Dermis lymphatic vessel endothelial cell (primary cell): ENCODE measurements at places on chromosomes 6 and 20. TPM values are rescaled to one million over a fixed set of nuclear protein-coding genes. Genes with fewer than 3 reads are reported as not detected.

Gene PDE7B
- 4.5 and 18.2 TPM in 2 replicates for total RNA-seq

Gene TINAG
- total RNA-seq: not detected in 2 replicates

Gene CNR1
- under 0.01 TPM in 1 of 2 replicates, not detected in the other for total RNA-seq

Gene CDK5RAP1
- 15.4 and 16.6 TPM in 2 replicates for total RNA-seq

Gene TPBG
- 2.0 and 5.3 TPM in 2 replicates for total RNA-seq

Gene KIF13A
- total RNA-seq: 21.8 and 26.2 TPM in 2 replicates

Gene RIMS4
- not detected in 2 replicates for total RNA-seq

Gene MATN4
- under 0.01 TPM in 1 of 2 replicates, not detected in the other for total RNA-seq

Gene MDC1
- 4.8 and 5.3 TPM in 2 replicates for total RNA-seq

Gene KCNQ2
- total RNA-seq: not detected in 2 replicates

Gene RBBP8NL
- not detected in 2 replicates for total RNA-seq

Gene MCUR1
- 6.4 and 6.7 TPM in 2 replicates for total RNA-seq

Gene CST9L
- total RNA-seq: not detected in 2 replicates
